Naive B cell (primary cell): ENCODE measurements at places on chromosomes 7 and 10.
A peak's percentile ranks its signal among the peaks of the same experiment; 100 is the strongest.

DNA sequence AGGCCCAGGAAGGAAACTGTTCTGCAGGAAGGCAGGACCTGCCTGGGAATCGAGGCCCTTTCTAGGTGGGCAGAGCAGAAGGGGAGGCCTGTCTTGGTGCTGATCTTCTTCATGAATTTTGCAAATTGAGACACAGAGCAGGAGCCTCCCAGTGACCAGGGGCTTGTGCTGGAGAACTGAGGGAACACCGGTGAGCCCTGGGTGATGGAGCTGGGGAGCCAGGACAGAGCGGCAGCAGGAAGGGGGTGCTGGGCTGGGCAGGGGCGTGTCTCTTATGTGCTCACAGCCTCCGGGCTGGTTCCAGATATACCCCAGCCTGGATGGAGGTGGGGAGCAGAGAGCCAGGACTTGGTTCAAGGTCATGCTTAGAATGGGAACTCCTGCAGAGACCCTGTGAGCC lies 139.9 kb downstream of the C10orf105 start:
- DNase-seq, result no peak

DNA sequence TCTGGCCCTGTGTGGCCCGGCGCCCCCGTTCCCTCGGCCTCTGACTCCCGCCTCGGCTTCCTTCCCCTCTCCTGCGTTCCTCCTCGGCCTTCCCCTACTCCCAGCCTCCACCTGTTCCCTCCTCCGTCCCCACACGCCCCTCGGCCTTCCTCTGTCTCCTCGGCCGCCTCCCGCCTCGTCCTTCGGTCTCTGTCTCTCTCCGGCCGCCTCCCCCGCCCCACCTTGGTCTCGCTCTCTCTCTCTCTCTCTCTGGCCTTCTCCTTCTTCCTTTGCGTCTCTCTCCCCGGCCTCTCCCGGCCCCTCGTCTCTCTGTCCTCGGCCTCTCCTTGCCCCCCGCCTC lies 588 bp downstream of the GET4 start:
- DNase-seq, result no peak

- no peak for DNase-seq
Observed at GRCh38 chr10:115953281-115953680, 319.7 kb downstream of the GFRA1 start.

DNA sequence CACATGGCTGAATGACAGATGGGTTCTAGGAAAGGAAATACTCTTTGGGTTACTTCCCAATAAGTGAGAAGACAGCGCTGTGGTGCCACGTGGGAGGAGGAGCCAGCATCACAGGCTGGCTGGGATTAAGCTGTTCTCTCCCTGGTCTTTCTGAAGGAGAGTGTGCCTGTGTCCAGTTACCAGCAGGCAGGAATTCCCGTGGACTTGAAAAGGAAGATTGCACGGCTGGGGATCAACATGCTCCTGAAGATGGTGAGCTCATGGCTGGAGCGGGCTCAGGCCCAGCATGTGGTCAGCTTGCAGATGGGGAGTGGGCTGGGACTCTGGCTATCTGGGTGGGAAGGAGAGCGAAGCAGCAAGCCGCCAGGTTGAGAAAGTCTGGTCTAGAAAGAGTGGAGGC lies 8.1 kb downstream of the ADCK2 start:
- DNase-seq, result no peak

DNA sequence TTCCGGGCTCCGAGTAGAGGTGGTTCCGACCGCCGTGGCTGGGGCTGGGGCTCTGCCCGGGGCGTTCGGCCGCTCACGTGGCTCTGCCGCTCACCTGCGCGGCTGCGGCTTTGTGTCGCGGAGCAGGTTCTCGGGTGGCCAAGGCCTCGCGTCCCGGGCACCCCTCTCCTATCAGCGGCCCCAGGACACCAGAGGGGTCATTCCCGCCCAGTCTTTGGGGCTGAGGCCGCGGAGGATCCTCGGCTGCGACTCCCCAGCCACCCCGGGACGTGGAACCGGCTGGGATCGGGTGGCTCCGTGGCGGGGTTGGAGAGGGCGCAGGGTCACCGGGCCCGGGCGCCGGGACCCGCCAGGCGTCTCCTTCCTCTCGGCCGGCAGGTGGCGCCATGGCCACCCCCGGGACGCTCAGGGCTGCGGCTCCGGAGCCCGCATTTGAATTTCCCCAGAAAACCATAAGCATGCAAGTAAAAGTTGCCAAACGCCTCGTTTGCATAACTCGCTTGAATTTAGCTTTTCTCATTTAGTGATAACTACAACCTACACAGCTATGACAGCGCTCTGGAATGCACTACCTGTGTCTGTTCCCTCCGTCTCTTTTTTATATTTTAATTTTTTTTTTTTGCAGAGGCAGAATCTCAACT lies 1.2 kb downstream of the COL26A1 start:
- peak; percentile 71 for DNase-seq

DNA sequence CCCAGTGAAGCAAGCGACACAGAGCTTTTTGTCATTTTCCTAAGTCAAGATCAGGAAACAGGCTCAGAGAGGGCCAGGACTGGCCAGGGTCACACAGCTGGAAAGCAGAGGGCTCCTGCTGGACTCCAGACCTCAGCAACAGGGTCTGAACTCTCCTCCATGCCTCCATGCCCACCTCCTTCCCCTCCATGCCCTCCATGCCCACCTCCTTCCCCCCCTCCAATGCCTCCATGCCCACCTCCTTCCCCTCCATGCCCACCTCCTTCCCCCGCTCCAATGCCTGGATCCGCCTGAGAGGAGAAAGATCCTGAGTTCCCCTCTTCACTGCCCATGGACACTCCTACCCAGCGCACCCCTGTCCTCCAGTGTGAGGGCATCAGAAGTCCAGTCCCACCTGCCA lies 51.3 kb downstream of the OAT start:
- DNase-seq, result no peak

- no peak for DNase-seq
Observed at GRCh38 chr7:46833197-46833596, 748.7 kb downstream of the TNS3 start.

DNA sequence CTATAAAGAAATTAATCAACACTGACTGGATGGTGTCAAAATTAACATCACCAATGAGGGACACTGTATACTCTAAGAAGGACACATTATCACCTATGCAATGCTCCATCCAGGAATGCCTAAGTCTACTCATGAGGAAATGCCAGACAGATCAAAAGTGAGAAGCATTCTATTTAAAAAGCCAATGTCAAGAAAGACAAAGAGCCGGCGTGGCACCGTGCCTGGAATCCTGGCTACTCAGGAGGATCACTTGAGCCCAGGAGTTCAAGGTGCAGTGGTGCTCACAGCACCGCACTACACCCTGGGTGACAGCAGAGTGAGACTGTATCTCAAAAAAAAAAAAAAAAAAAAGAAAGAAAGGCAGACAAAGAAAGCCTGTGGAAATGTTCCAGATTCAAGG lies 45.5 kb upstream of the ANAPC16 start:
- no peak for DNase-seq

DNA sequence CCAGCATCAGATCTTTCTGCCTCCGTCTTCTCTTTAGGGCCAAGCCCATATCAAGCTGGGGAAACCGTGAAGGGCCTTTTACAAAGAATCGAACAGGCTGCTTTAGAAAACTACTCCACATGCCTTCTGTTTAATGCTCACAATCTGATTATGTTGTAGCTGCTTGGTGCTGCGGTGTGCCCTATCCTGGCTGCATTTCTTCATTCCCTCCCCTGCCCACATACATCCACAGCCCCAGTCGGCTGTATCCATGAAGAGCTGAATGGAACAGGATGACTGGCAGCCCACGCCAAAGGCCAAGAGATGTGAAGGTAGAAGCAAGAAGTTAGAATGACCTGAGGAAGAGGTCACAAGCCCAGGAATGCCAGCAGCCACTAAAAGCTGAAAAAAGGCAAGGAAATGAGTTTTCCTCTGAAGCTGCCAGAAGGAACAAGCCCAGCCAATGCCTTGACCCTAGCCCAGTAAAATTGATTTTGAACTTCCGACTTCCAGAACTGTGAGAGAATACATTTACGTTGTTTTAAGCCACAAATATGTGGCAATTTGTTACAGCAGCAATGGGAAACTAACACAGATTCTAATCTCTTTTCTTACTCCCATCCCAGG lies 22.2 kb downstream of the TAS2R41 start:
- DNase-seq, result no peak

GRCh38 chr7:371119-371778 lies 81.3 kb downstream of the FOXL3 start:
- DNase-seq, result no peak

- DNase-seq, result no peak
Observed at GRCh38 chr10:132921818-132922807, 20.3 kb downstream of the CFAP46 start.

DNA sequence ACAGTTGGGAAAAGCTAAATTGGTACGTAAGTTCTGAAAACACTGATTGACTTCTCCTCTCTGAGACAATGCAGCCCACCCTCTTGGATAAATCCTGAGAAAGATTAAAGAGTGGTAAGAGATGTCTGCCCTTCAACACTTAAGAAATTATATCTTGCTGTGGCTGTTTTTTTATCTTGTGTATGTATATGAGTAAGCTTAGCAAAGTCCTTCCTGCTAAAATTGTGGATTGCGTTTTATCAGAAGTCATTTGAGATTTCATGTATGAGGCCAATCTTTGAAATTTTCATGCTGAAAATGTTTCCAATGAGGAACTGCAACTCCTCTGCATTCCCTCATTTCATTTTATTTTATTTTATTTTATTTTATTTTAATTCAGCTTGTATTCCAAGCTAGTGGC lies 106.2 kb upstream of the INHBA start:
- no peak for DNase-seq

DNA sequence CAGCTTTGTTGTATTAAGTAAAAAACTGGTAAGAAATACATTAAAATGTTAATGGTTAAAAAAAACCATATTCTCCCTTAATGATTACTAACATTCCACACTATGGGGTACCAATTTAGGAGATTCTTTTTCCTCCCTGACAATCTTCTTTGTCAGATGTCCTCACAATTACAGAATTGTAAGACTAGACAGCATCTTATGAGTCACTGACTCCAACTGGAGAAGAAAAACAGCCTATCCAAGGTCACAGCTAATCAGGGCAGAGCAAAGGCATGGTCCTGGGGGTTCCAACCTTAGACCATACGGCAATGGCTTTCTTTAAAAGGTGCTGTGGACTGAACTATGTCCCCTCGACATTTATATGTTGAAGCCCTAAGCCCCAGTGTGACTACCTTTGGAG lies 127.6 kb downstream of the DLG5 start:
- no peak for DNase-seq

GRCh38 chr7:147483634-147484292 lies 1106.8 kb upstream of the C7orf33 start:
- no peak for DNase-seq
